ENCODE measurements at places on chromosomes 3 and 15. TPM values are rescaled to one million over a fixed set of nuclear protein-coding genes. Genes with fewer than 3 reads are reported as not detected.

- DNase-seq: peak; percentile 76
These were observed 69.4 kb downstream of the FHIT start for GRCh38 chr3:61181874-61182273.

HAPLN3 gene
- 2.8 TPM for total RNA-seq

GRCh38 chr15:55707518-55707917 lies 35.4 kb downstream of the PRTG start:
- DNase-seq: no peak

DNA sequence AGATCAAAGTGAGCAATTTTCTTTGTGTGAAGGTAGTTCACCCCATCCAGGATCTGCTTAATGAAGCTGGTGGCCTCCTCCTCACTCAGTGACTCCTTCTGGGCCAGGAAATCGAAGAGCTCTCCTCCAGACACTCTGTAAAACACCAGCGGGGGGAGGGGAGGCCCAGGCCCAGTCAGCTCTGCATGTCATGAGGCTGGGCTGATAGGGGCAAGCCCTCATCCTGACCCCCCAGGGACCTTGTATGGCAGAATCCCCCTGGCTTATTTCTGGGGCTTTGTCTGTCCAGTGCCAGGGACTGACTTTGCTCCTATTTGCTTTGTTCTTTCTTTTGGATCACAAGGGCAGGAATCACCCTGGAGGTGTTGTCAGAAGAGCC lies 74.9 kb downstream of the DAPK2 start:
- DNase-seq: no peak

CPLX3 gene
- total RNA-seq: not detected

- DNase-seq: no peak
These were observed 126.8 kb upstream of the SUCLG2 start for GRCh38 chr3:67781218-67781617.

DNA sequence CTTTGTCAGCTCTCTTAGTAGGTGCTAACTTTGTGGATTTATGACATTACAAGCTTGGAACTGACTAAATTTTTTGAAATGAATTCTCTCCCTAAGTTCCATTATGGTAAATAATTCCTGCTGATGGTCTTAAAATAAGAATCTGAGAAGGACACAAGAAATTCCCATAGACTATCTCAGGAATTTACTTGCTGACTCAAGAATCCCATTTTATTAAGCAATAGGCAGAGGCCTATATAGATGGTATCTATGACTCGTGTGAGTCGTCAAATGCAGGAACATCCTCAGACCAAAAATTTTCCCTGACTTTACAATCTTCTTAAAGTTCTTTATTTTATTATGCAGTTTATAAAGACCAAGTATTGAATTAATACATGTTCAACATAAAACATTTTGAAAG lies 30.7 kb upstream of the CBLB start:
- peak; percentile 70 for DNase-seq

GRCh38 chr3:172132721-172133311 lies 93.4 kb downstream of the FNDC3B start:
- no peak for DNase-seq

DNA sequence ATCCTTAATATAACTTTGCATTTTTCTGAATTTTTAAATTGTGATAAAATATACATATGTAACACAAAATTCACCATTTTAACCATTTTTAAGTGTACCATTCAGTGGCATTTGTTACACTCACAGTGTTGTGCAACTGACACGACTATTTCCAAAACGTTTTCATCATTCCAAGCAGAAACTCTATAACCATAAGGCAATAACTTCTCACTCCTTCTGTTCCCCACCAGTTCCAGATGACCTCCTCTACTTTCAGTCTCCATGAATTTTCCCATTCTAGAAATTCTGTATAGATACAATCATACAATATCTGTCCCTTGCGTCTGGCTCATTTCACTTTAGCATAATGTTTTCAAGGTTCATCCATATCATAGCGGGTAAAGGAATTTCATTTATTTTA lies 223.5 kb upstream of the TTC14 start:
- DNase-seq: no peak

GRCh38 chr3:57967590-57967989 lies 40.6 kb upstream of the FLNB start:
- no peak for DNase-seq

DNA sequence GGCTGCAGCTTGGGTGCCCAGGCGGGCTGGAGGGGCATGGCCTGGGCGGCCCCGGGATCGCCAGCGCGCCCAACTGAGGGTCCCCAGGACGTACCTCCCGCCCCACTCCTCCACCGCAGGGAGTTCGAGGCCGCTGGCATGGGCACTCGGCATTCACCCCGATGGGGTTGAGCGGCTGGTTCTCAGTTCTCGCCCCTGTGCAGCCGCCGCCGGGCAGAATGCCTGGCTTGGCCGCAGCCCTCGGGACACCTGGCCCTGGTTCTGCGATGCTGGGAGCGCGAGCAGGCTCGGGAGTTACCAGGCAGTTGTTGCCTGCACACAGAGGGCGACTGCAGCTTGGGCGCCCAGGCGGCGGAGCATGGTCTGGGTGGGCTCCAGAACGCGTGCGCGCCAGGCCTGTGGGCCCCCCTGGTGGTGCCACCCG lies 121.4 kb downstream of the LMLN start:
- DNase-seq: no peak

TMEM39A gene
- 59.0 TPM for total RNA-seq

GRCh38 chr3:16088496-16088895 lies 86.0 kb upstream of the GALNT15 start:
- DNase-seq: peak; percentile 76

- peak; percentile 32 for DNase-seq
These were observed 533.4 kb downstream of the NTRK3 start for GRCh38 chr15:87722941-87723691.

- no peak for DNase-seq
These were observed 28.7 kb upstream of the DUSP7 start for GRCh38 chr3:52084954-52085680.

CACNA2D3 gene
- 0.77 TPM for total RNA-seq

DNA sequence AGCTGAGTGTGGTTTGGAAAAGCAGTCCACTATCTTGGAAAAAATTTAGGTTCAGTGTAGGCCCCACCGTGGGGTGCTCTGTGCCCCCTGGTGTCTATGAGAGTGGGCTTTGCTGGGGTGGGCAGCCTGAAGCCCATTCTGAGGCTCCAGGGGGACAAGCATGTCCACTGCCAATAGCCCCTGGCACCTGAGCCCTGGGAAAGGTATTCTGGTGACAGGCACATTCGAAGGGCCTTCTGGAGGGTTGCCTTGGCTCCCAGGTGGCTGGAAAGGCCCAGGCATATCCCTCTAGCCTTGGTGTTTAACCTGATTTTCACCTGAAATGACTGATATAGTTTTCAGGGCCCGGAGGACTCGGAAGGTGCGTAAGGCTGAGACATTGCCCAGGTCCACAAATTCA lies 36.1 kb downstream of the SCN5A start:
- no peak for DNase-seq

DNA sequence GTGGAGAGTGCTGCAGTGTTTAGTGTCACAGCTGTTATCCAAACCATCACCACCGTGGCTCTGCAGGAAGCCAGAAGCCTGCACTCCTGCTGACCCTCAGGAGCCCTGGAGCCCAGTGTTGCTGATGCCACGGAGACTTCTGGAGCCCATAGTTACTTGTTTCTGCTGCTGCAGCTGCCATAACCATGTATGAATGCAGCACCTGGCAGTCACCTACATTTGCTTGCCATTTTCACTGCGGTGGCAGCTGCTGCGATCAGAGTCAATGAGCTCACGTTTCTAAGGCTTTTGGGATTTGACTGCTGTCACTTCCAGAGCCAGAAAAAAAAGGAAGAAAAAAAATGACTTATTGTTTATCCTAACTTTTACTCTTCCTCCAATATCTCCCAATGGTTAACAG lies 299.2 kb upstream of the THRB start:
- no peak for DNase-seq

CFAP92 gene
- under 0.01 TPM for total RNA-seq

SLC22A14 gene
- total RNA-seq: 0.17 TPM

DNA sequence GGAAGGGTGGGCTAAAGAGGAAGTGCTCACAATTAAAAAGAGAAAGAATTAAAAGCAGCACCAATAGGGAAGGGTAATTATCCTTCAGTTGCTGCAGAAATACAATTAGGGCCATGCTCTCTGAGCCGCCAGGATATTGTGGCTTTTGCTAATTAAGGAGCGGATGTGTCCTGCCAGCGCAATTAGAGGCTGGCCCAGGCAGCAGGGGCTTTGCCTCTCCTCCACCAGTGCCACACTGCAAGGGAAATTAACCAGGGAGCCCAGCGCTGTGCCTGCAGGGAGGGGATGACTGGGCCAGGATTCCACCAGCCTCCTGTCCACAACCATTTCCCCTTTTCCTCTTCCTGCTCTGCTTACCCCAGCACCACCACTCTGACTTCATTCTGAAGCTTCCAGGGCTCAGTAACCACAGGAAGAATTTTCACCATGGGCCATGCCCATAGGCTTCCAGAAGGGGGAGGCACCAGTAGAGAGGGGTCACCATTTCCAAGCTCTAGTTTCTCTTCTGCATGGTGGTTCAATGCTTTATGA lies 10.4 kb upstream of the AEN start:
- no peak for DNase-seq

- peak; percentile 43 for DNase-seq
These were observed 14.7 kb upstream of the SECISBP2L start for GRCh38 chr15:49060710-49061495.

SLC51B gene
- 0.51 TPM for total RNA-seq

- DNase-seq: peak; percentile 2
These were observed 395.2 kb upstream of the AZI2 start for GRCh38 chr3:28743831-28744230.

SI gene
- total RNA-seq: not detected

GRCh38 chr3:87979527-87979926 lies 79.3 kb downstream of the CGGBP1 start:
- no peak for DNase-seq

DNA sequence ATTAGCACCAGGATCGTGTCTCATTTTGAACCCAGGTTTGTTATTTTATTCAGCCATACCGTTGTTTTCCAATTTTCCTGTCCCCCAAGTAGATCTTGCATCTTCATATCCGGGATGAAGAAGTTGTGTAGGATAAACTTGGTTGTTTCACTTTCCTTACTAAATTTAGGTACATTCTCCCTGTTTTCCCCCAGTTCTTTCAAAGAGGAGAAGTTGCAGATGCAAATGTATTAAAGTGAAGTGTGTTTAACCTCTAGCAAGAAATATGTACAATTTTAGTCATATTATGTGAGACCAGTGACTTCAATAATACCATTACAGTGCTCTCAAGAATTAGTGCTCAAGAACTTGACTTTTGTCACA lies 1.3 kb downstream of the ATXN7 start:
- DNase-seq: no peak

- DNase-seq: peak; percentile 92
These were observed 39.3 kb downstream of the PLD1 start for GRCh38 chr3:171770689-171771620.

DNA sequence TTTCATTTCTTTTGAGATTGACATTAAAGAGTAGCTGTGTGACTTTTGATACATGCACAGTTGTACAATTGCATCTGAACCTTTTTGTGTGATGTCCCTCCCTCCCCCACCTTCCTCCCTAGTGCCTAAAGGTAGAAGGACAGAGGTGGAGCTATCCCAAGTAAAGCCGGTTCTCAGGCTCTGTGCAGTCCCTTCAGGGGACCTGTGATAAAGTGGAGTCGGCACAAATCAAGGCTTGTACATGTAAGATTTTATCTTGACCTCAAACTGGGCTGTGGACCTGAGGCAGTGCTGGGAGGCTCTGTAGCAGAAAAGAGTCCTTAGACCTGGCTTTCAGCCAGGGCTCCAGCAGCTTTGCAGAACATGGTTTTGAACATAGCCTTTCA lies 55.5 kb upstream of the CMTM7 start:
- DNase-seq: no peak

VGLL3 gene
- total RNA-seq: 53.7 TPM

DNA sequence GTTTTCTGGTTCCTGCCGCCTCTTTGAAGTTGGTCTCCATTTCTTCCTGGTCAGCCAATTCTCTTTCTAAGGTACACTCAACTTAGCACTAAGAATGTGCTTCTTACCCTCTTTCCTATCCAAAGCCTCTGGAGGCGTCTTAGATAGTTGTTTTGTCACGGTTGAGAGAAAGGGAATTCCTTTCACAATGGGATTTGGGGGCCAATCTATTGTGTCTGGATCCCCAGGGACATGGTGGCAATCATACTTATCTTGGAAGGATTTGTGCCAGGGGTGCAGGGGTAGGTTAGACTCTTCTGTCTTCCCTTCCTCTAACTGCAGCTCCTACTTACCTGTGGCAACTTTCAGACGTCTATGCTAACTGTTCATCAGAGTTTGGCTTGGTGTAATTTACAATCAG lies 287.1 kb downstream of the SOX2 start:
- no peak for DNase-seq

DNA sequence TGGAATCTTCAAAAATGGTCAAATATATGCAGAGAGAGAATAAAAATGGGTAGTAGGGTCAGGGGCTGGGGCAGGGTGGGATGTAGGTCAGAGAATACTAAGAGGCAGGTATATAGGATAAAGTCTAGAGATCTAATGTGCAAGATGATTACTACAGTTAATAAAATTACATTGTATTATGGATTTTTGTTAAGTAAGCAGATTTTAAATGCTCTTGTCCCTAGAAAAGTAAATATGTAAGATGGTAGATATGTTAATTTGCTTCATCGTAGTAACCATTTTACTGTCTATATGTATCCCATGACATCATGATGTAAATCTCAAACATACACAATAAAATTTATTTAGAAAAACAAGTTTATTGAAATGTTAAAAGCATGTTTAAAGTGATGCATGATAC lies 1051.4 kb downstream of the AGBL1 start:
- DNase-seq: no peak

PGBD4 gene
- 3.0 TPM for total RNA-seq

DNA sequence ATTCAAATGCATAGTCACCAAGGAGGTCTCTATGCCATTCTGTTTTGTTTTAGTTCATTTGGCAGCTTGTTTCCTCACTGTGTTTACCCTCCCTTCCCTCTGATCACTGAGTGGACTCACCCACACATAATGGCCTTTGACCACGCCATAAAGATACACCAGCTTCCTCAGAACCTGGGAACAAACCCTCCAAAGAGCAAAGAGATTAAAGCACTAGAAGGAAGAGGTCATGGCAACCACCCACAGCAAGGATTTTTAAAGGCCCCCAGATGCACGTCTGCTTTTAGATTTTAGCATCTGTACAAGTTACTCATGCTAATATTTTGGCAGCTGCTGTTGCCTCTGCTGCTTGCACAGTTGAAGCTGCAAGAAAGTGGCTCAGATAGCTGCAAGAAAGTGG lies 47.9 kb upstream of the CADPS start:
- DNase-seq: peak; percentile 6

- peak; percentile 33 for DNase-seq
These were observed 226.7 kb upstream of the DCBLD2 start for GRCh38 chr3:99128235-99128634.

GRCh38 chr3:33403756-33404155 lies 36.4 kb downstream of the UBP1 start:
- DNase-seq: no peak
